ENCODE measurements at places on chromosomes 5 and 9. TPM values are rescaled to one million over a fixed set of nuclear protein-coding genes. Genes with fewer than 3 reads are reported as not detected.
A peak's percentile ranks its signal among the peaks of the same experiment; 100 is the strongest.

- no peak overlapping the region for H3K27ac ChIP-seq
- no peak for DNase-seq
- no peaks in the 10 kb centered on the region for H3K27me3 ChIP-seq
- H3K36me3 ChIP-seq, result no peaks in the 10 kb centered on the region
- H3K4me3 ChIP-seq, result no peak overlapping the region
These were observed 278.7 kb upstream of the ISL1 start for GRCh38 chr5:51104556-51104955.

DNA sequence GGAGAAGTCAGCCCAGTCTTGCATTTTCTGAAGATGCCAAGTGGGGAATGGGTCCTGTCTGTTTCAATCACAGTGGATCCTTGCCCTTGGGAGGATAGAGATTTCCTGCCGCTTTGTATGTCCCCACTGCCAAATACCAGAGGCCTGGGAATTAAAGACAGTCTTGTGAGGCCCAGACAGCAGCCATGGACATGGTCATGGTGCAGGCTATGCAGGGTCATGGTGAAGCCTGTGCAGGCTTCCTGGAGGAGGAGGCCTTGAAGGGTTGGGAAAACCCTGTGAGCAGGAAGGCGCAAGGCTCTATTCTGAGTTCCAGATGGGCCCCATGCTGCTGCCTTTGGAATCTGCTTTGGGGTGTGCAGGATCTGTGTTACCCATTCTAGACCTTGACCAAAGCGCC is 57.3 kb upstream of the PITX1 start:
- no peak overlapping the region for H3K27ac ChIP-seq
- H3K4me3 ChIP-seq, result no peak overlapping the region
- peaks cover 10% of the 10 kb centered on the region for H3K27me3 ChIP-seq
- no peaks in the 10 kb centered on the region for H3K36me3 ChIP-seq
- no peaks in the 10 kb centered on the region for H3K4me1 ChIP-seq

- H3K4me1 ChIP-seq, result no peaks in the 10 kb centered on the region
- H3K27ac ChIP-seq, result no peak overlapping the region
- no peaks in the 10 kb centered on the region for H3K36me3 ChIP-seq
- peaks cover 4% of the 10 kb centered on the region for H3K27me3 ChIP-seq
- no peak for DNase-seq
- H3K4me3 ChIP-seq, result no peak overlapping the region
These were observed 38.9 kb upstream of the EGFL7 start for GRCh38 chr9:136623842-136624183.

DNA sequence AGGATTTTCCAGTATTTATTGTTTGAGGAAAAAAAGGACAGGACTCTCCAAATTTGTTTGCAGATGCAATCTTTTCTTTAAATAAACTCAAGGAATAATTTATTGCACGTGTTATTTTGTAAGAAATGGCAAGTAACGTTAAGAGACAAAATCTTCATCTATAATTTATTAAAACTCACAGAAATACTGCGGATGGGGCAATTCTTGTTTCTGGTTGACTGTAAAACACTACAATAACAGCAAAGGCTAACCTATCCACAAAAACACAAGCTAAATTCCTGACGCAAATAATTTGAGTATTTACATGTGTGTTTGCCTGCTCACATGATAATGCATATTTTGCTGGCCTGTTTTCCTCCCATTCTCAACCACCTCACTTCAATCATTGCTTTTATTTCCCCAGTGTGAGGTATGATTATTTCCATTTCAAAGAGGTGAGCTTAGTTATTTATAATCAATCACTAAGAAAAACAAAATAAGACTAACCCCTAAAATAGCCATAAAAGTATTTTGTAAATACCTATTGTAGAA is 619.4 kb downstream of the PDE4D start:
- peaks cover 32% of the 10 kb centered on the region for H3K27me3 ChIP-seq
- DNase-seq, result no peak
- H3K27ac ChIP-seq, result no peak overlapping the region

DNA sequence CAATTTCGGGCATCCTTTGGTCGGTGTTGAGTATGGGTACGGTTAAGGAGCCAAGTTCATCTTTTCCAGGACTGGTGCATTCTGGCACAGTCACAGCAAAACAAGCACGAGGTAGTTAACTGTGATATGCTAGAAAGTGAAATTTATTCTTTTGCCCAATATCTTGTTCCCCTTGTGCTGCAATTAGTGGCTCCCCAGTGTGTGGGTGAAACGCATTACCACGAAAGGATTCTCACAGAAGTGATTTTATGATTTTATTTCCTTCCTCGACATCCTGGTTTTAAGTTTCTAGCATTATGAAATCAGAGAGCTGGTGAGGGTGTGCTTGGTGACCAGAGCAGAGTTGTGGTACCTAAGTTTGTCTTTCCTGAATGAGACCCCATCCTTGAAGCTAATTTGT is 1.5 kb downstream of the FRMPD1 start:
- H3K27me3 ChIP-seq, result peaks cover 65% of the 10 kb centered on the region
- no peak overlapping the region for H3K4me3 ChIP-seq

DNA sequence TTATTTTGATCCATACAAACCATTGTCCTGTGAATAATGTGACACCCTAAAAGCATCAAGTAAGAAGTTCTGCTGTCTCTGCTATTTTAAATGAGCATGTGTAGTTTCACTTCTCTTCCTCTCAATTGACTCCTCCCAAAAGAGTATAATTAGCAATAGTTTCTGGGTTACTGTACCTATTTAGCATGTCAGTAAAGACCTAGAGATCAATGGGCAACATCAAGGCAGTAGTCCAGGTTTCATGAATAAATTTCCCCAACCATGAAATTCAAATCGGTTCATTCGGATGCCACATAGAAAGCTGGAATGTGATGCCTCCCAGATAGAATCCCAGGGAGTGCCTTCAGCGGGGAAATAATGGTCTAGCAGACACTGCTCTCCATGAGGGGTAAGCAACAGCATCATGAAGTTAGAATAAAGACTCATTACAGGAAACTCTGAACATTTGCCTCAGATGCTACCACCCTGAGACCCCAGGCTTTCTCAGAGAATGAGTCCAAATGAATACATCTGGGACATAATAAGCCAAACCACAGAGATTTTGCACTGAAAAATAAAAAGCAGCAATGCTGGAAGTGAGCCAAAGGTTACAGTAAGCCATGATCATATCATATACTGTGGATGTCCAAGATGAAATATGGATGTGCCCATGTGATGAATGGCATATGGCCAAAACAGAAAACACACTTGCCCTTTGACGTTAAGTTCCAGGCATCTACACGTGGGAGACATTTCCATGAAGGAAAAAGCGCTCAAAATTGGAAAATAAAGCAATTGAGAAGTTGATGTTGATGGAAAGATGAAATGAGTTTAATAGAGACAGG is 1107.0 kb upstream of the SEMA6A start:
- no peak overlapping the region for H3K27ac ChIP-seq
- no peaks in the 10 kb centered on the region for H3K27me3 ChIP-seq

DNA sequence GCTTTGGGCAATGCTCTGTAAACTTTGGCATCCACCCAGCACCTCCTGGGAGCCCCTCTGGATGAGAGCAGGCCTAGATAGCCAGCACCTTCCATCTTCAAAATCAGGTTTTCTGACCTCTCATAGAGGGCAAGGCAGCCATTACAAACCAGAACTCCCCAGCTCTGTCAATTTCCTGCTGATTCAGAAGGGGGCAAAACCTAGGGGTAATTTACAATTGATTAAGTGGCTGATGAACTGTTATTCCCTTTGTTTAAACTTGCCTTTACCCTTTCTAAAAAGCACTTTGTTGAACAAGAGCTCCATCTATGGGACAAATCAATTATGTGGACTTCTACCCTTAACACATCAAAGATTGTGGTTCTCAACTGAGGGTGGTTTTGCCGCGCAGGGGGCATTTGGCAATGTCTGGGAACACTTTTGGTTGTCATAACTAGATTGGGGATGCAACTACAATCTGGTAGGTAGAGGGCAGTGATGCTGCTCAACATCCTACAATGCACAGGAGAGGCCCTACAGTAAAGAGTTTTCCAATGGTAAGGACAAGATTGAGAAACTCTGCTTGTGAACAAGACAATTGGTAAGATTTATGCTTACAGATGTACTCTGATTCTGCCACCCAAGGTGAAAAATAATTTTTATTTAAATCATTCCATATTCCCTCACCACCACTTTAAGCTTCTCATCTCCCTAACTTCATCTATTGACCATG is 184.1 kb downstream of the MARCHF11 start:
- H3K36me3 ChIP-seq, result no peaks in the 10 kb centered on the region
- no peaks in the 10 kb centered on the region for H3K27me3 ChIP-seq
- no peak for DNase-seq
- no peak overlapping the region for H3K27ac ChIP-seq
- H3K4me1 ChIP-seq, result no peaks in the 10 kb centered on the region

- no peak overlapping the region for H3K27ac ChIP-seq
- H3K36me3 ChIP-seq, result no peaks in the 10 kb centered on the region
- H3K4me1 ChIP-seq, result no peaks in the 10 kb centered on the region
- no peak for DNase-seq
- no peaks in the 10 kb centered on the region for H3K27me3 ChIP-seq
These were observed 169.3 kb downstream of the SEMA5A start for GRCh38 chr5:9376363-9377117.

- DNase-seq, result no peak
- no peak overlapping the region for H3K27ac ChIP-seq
- no peaks in the 10 kb centered on the region for H3K27me3 ChIP-seq
These were observed 119.6 kb upstream of the SLC12A2 start for GRCh38 chr5:127963931-127964330.

GRCh38 chr5:149452665-149453617 is 73.8 kb upstream of the IL17B start:
- no peaks in the 10 kb centered on the region for H3K36me3 ChIP-seq
- H3K4me3 ChIP-seq, result no peak overlapping the region
- no peak for DNase-seq

DNA sequence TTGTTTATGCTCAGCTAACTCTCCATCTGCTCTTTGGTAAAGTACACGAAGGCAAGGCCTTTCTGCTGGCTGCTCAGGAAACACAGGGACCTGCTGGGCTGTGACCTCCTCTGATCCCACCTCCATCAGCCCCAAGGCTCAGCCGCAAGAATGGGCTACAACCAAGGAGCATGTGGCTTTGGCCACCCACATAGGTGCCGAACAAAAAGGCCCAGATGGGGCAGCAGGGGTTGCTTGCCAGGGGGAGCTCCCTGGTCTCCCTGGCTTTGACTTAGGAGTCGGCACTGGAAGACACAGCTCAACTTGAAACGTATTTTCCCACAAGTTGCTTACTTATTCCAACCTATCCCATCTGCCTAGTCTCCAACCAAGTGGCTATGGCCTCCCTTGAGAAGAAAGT is 461.1 kb downstream of the ICE1 start:
- no peak overlapping the region for H3K27ac ChIP-seq
- H3K4me1 ChIP-seq, result no peaks in the 10 kb centered on the region
- no peak overlapping the region for H3K4me3 ChIP-seq
- no peaks in the 10 kb centered on the region for H3K36me3 ChIP-seq

- H3K4me1 ChIP-seq, result peaks cover 21% of the 10 kb centered on the region
- peaks cover 80% of the 10 kb centered on the region for H3K27me3 ChIP-seq
- peak overlapping the region; percentile 66 for H3K27ac ChIP-seq
- peak; percentile 62 for DNase-seq
- H3K4me3 ChIP-seq, result no peak overlapping the region
These were observed 204.8 kb downstream of the MEF2C start for GRCh38 chr5:88677943-88678769.

GRCh38 chr5:77893225-77893860 is 117.2 kb upstream of the TBCA start:
- H3K27me3 ChIP-seq, result no peaks in the 10 kb centered on the region
- H3K4me3 ChIP-seq, result no peak overlapping the region
- DNase-seq, result no peak

DNA sequence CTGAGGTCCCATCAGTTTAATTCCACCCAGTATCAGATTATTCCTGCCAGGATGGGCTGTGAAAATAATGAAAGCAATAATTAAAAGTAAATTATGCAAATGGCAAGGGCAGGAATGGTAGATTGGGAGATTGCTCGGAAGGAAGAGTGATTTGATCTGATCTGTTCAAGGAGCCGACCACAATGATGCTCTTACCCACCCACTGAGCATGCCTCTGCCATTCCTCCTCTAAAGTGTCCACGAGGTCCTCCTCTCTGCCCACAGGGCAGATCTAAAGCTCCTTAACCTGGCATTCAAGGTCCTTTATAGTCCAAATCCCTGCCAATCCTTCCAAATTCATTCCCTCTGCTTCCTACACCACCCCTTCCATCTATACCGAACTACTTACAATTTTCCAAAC is 147.8 kb downstream of the TTLL11 start:
- no peak overlapping the region for H3K27ac ChIP-seq
- H3K27me3 ChIP-seq, result peaks cover 2% of the 10 kb centered on the region
- H3K4me1 ChIP-seq, result no peaks in the 10 kb centered on the region
- H3K36me3 ChIP-seq, result no peaks in the 10 kb centered on the region
- H3K4me3 ChIP-seq, result no peak overlapping the region
- no peak for DNase-seq

DNA sequence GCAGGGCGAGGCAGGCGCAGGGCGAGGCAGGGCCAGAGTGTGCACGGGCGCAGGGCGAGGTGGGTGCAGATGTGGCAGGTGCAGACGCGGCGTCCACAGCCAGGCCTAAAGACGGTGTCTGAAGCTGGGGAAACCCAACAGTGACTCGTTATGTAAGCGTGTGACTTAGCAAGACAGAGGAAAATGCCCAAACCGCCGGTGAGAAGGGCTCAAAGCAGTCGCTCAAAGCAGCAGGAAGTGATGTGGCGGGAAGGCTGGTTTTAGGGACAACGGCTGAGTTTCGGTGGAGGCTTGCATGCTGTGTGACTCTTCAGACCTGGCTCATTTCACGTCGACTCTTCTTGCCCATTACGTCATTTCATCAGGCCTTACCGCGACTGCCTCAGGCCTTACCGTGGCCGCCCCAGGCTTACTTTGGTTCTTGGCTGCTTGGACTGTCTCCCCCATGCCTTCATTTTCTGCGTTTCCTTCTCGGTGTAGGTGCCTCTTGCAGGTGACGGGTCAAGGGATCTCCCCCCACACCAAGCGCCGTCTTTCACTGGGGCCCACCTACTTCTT is 50.5 kb upstream of the EXOC3 start:
- DNase-seq, result peak; percentile 96
- H3K27ac ChIP-seq, result peak overlapping the region; percentile 98
- no peaks in the 10 kb centered on the region for H3K27me3 ChIP-seq
- H3K4me1 ChIP-seq, result peaks cover 40% of the 10 kb centered on the region
- H3K4me3 ChIP-seq, result peak overlapping the region; percentile 81
- H3K36me3 ChIP-seq, result peaks cover 22% of the 10 kb centered on the region

GRCh38 chr9:99712214-99712613 is 109.5 kb upstream of the NR4A3 start:
- H3K27ac ChIP-seq, result no peak overlapping the region
- no peaks in the 10 kb centered on the region for H3K4me1 ChIP-seq
- no peaks in the 10 kb centered on the region for H3K36me3 ChIP-seq

PCDHGA9 gene
- total RNA-seq, result 0.44 TPM

IL9 gene
- not detected for total RNA-seq

FOXI1 gene
- total RNA-seq, result not detected

SLC27A6 gene
- total RNA-seq, result not detected

CDKN2B gene
- total RNA-seq, result 0.33 TPM

GRXCR2 gene
- not detected for total RNA-seq

RPS23 gene
- 2,481 TPM for total RNA-seq

RELL2 gene
- total RNA-seq, result 24.1 TPM

MAP1B gene
- total RNA-seq, result 0.09 TPM
